ENCODE measurements at places on chromosomes 5 and 9.
A peak's percentile ranks its signal among the peaks of the same experiment; 100 is the strongest.

- DNase-seq: no peak
Measured at GRCh38 chr9:70340572-70340971, 73.9 kb downstream of the KLF9 start.

DNA sequence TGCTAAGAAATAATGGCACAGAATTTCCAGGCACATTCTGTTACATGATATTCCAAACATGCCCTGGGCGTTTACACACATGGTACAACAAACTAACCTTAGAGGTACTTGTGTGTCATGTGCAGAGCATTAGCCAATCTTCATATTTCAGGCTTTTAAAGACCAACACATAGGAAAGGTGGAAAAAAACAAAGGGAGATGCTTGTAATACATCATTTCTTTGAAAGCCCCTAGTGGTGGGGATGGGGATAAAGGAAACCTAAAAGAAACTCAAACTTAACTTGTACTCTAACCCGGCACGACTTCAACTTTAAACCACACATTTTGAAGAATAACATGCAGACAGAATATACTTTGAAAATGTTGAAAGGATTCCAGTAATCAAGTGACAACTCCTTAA, 133.6 kb downstream of the PTPRD start:
- DNase-seq: no peak

DNA sequence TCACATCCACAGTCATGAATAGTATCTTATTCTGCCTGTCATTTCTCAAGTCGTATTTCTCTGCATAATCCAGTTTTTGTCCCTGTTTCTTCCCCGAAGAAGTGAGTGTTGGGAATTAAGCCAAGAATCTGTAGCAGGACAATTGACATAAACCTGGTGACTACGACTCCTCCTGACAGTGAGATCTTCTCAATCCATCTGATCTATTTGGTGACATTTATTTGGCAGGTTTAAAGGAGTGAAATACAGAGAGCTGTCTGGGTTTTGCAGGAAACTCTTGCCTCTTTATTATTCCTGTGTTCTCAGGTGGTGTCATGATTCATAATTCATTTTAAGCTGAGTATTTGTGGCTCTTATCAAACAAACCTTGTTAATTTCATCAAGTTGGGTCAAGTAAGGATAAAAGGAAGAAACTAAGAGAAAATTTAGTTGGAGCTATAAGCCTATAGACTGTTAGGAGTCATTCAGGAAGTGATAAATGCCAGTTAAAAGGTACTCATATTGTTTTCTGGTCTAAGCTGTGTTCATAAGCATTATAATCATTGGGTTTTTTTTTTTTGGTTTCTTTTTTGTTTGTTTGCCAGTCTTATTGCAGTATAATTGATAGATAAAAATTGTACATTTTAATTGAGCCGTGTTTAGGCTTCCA, 95.9 kb upstream of the PCSK1 start:
- DNase-seq: no peak

- DNase-seq: no peak
Measured at GRCh38 chr9:129746092-129746777, 6.6 kb downstream of the PTGES start.

DNA sequence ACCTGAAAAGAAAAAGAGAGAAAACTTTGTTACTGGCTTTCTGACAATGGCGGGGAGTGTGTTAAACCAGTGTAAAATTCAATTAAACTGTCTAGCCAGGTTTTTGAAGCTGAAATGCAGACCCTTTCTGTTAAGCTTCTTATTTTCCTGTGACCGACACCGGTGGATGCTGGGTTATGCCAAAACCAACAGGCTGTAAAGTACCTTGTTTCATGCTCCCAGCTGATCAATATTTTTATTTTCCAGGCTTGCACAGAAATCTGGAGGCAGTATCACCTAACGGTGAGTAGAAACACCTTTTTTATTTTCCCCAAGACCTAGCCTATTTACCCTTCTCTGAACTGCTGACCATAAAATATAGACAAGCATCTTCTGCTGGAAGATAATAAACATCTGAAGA, 94.9 kb upstream of the GRHPR start:
- no peak for DNase-seq

- DNase-seq: no peak
Measured at GRCh38 chr5:136677217-136677616, 311.9 kb upstream of the TRPC7 start.

DNA sequence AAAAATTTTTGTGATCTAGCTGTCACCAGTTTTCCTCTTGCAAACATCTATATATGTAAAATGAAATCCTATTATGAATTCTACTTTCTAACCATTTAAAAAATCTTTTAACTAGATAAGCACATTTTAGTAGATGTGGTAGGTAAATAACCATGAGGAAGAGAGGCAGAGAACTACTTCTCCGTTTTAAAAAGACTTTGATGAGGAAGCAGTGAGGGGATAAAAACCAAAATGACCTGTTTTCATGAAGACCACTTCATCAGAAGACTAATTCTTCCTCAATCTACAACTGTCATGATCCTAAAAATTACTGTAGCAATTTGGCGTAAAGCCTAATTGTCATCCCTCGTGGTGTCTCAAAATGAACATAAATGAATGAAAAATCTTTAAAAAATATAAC, 15.7 kb upstream of the ERBIN start:
- DNase-seq: no peak

GRCh38 chr5:57450991-57451876, 31.4 kb downstream of the ACTBL2 start:
- peak; percentile 88 for DNase-seq

DNA sequence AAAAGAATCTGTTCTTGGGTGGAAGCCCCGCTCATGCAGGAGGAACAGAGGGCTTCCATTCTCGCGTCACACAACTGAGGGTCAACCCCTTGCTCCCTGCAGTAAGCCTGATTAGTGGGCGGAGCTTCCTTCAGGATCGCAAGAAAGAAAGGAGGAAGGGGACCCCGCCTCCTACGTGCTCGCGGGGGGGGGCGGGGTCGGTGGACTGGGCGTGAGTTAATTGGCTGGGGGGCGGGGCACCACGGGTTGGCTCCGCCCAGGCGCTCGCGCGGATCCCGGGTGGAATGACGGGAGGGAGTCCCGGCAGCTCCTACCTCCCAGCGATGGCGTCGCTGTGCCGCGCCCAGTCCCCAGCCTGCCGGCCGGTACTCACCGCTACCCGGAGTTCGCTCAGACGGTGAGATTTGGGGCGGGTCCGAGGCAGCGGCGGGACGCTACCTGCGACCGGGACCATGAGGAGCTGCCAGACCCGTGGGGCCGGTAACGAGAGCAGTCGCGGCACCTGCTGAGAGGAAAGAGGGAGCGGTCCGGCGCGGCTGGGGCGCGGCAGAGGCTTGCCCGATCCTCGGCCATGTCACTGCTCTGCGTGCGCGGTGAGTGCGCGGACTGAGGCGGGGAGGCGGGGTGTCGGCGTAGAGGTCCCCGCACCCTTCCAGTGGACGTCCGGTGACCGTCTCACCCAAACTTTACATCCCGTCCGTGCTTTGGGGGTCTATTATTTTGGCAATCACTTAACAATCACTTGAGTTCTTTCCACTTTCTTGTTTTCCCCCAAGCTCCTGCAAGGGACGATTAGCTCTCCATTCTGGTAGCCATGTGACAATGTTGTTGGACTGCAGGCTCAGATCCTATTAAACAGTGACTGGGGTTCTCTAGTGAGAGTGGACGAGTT, at the start of gene UNC13B:
TSS of gene UNC13B (plus strand) at position 297 of the 892 bp plus-strand sequence. CDS start at position 572, 275 bp downstream.
- peak; percentile 54 for DNase-seq

GRCh38 chr5:52441768-52442167, 345.9 kb upstream of the ITGA1 start:
- no peak for DNase-seq

- no peak for DNase-seq
Measured at GRCh38 chr5:98911280-98912040, 17.3 kb downstream of the CHD1 start.

DNA sequence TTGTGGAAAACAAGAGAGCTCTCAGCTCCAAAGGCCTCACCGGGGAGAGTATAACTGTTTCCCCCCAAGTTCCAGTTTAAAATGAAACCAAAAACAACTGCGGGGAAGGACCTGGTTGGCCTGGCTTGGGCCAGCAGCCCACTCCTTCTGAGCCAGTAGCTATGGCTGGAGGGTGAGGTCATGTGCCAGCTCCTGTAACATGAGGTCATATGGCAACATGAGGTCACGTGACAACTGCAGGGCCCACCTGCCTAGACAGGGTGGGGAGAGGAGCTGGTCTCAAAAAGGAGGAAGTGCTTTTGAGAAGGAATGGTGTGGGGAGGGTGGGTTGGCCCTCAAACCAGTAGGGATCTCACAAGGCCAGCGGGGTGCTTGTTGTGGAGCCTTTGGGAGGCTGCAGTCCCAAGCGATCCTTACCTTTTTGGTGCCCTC, 29.3 kb upstream of the CRB2 start:
- DNase-seq: no peak

DNA sequence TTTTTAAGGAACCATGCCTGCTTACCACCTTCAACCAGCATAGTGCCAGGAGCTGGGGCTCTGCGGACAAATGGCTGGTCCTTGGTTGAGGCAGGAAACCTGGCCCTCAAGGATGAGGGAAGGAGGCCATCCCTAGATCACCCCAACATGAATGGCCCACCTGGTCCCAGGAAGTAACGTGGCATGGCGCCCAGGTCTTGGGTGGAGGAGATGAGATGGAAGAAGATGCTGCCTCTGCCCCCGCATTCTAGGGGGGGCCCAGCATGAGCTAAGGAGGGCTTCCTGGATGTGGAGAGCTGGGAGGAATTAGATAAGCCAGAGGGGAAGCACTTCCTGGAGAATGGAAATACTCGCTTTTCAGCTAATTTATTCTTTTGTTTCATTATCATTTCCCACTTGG, 95.0 kb downstream of the DAB2IP start:
- DNase-seq: no peak

- DNase-seq: no peak
Measured at GRCh38 chr5:77218263-77218662, 7.8 kb downstream of the PDE8B start.

GRCh38 chr9:127987103-127987614, 6.4 kb upstream of the EEIG1 start:
- DNase-seq: no peak

GRCh38 chr5:80825786-80826460, 134.2 kb upstream of the RASGRF2 start:
- no peak for DNase-seq

Data from NCI-H1436 treated with DMSO at 0.1 percent for 48 hours (cell line).